Activated CD4-positive, alpha-beta T cell treated with anti-CD3 and anti-CD28 coated beads, Interleukin-2, amount 10 ng/mL, durations not matched to agents 7 days and 5 days (primary cell): ENCODE measurements at places on chromosomes 3 and 15.

GRCh38 chr3:71568207-71568606 is 15.3 kb downstream of the FOXP1 start:
- no peak for DNase-seq

DNA sequence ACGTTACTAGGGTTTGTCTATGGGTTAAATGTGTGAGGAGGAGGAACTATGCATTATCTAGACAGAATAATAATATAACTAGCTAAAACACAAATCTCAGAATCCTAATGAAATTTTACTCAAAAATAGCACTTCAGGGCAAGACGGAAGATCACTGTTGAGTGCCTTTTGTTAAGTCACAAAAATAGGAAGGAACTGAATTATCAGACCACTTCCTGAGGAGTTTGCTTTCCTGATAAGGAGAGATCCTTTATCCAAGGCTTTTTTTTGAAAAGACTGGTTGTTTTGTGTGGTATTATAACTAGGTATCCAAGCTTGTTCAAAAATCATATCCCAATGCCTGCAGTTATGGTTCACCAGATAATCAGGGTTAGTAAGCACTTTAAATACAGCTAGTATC is 34.6 kb downstream of the NR2E3 start:
- no peak for DNase-seq

DNA sequence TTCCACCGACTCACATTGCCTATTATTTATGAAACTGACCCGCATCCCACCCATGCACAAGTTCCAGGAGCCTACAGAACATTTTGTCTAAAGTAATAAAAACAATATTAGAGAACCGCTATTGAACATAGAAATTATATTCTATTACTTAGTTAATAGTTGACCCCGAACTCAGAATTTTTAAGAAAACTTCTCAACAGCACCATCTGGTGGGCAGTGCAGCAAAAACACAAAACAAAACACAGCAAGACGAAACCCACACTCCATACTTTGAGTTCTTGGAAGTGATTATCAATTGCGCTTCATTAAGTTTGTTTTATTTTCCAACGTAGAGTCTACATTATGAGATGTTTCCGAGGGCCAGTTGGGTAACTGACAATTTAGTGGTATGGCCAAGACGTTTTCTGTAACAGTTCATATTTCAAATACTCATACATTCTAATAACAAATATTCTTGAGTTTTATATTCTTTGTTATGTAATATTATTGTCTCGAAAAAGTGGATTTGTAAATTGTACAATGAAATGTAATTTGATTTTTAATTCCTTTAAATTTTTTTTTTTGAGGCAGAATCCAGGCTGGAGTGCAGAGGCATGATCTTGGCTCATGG is 24.0 kb upstream of the C3orf70 start:
- DNase-seq, result peak; percentile 39

GRCh38 chr3:130814691-130815472 is 68.3 kb upstream of the PIK3R4 start:
- DNase-seq, result no peak

- no peak for DNase-seq
Measured at GRCh38 chr3:187434524-187434923, 66.3 kb downstream of the RTP4 start.
